Astrocyte of the spinal cord (primary cell): ENCODE measurements at places on chromosomes 3 and 15.

- DNase-seq = peak; percentile 84
These were observed 8.0 kb downstream of the CHD2 start for GRCh38 chr15:92907896-92908712.

- no peak for DNase-seq
These were observed 30.6 kb upstream of the UBE3A start for GRCh38 chr15:25469377-25469776.

GRCh38 chr15:96341513-96342405 lies 11.3 kb downstream of the NR2F2 start:
- peak; percentile 40 for DNase-seq

DNA sequence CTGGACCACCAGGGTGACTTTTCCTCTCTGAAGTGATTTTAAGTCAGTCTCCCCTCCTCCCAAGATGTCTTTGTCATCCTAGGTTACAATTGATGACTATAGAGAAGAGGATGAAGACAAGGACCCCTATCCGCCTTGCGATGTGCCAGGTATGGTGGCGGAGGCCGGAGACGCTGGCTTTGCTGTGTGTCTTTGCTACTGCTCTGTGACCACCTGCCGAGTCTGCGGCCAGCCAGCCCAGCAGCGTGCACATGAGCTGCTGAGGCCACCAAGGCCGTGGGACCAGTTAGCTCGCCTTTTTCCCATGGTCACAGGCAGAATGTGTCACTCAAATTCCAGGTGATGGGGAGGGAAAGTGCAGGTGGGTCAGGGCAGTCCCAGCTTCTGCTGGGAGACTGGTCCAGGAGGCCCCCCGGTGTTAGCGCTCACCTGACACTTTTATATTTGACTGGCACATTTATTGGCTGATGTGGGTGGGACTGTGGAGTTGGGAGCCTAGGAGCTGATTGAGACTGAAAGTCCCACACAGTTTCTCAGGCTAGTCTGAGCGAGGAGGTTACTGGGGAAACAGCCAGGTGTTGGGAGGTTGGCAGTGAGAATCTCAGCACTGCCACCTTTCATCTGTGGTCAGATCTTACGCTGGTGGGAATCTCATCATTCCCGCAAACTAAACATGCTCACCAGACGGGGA lies 114.1 kb downstream of the CHDH start:
- no peak for DNase-seq

- no peak for DNase-seq
These were observed 27.3 kb downstream of the MEF2A start for GRCh38 chr15:99593070-99593469.

- DNase-seq = no peak
These were observed 54.4 kb upstream of the IL12A start for GRCh38 chr3:159934216-159934615.

DNA sequence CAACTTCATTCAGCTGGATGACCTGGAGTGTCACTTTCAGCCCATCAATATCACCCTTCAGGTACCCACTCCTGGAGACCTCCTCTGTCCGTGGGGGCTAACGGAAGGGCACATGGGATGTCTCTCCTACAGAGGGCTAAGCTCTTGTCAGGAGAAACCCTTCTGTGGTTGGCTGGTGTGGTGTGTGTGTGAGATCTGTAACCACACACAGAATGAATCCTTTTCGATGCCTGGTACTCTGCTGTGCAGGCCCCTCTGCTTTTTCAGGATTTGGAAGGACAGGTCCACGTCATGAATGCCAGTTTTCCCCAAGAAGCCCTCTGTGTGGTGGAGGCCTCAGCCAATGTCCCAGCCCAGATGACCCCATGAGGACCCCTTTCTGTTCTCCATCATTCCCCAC lies 117.7 kb upstream of the CTDSPL start:
- no peak for DNase-seq

DNA sequence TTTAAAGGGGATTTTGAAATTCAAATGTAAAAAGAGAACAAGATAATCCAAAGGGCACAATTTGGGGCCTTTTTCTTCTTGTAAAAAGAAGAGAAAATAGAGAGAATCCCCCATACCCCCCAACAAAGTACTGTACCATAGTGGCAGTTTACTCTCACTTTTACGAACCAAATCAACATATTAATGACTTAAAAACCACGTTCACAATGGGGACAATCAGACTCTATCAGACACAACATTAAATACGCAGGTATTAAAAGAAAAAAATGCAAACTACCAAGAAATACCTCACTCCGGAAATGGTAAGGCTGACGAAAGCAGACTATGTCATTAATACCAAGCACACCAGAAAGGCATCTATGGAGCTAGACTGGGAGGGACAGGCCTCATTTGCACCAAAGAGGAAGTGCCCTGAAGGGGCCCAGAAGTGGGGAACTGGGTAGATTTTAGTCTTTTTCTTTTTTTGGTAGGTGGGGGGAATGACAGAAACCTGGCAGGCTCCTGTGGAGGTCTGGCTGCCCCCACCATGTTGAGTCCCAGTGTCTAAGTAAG lies 134.3 kb downstream of the TIGIT start:
- DNase-seq = no peak

- DNase-seq = peak; percentile 76
These were observed 32.0 kb downstream of the TM4SF4 start for GRCh38 chr3:149506540-149506939.

DNA sequence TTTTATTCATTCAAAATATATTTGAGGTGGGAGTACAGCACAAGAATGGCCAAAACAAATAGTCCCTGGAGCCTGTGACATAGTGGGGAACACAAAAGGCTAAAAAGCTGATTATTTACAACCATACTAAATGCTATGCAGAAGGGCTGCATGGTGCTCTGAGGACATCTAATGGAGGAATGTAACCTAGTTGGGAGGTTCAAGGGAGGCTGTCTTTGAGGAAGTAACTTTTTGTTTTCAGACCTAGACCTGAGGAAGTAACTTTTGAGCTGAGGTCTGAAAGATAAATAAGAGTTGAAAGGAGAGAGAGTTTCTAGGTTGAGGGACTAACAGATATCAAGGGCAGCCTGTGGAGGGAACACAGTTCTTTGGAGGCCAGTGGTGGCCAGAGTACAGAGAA lies 34.8 kb upstream of the RASA2 start:
- DNase-seq = peak; percentile 80

- peak; percentile 56 for DNase-seq
These were observed 184.9 kb upstream of the LPP start for GRCh38 chr3:187968883-187969580.

DNA sequence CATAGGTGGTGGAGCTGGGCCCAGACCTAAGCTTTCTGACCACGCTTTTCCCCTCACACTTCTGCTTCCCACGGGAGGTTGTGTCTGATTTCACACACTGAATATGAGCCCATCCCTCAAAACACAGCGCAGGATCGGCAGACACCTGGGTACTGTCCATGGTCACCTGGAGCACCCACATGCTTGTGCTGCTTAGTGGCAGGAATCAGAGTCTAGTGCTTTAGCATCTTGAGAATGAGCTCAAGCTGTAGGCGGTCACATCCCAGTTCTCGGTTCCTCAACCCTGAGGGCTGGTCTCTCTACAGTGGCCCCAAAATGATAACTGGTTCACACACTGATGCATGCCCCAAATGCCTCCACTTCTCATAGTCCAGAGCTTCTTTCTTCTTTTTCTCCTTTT lies 111.0 kb downstream of the SEMA5B start:
- DNase-seq = no peak

DNA sequence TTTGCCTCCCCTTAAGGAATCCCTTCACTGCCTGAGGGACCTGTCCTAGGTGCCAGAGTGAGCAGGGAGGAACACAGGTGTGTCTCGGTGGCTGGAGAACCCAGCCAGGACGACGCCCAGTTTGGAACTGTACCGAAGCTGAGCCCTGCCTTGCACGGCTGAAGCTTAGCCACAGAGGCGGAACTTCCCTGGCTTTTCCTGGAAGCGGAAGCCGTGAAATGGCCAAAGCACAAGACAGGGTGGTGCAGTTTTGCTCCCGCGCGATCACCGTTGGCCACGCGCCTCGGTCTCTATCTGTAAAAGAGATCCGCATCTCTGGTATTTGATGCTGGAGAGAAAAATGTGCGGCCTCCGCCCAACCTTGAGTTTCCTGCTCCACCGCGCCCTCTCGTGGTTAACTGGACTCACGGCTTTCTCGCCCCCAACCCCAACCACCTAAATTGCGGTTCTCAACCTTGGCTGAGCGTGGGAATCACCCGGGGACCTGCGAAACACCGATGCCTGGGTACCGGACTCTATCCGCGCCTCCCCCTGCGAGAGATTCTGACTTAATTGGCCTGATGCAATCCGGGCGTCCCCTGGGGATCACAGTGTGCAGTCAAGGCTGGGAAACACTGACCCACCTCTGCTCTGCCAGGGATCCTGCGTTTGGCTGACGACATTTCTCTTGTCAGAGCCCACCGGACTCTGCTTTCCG lies 70.7 kb upstream of the ABHD2 start:
- peak; percentile 70 for DNase-seq

GRCh38 chr3:146550743-146551510 lies 6.5 kb upstream of the PLSCR1 start:
- DNase-seq = peak; percentile 87

GRCh38 chr3:177468816-177469215 lies 271.5 kb upstream of the TBL1XR1 start:
- DNase-seq = no peak

GRCh38 chr3:143974271-143975238 lies 2.9 kb downstream of the DIPK2A start:
- peak; percentile 33 for DNase-seq

GRCh38 chr15:87365186-87365585 lies 891.4 kb downstream of the NTRK3 start:
- peak; percentile 72 for DNase-seq

- DNase-seq = no peak
These were observed 61.8 kb downstream of the SCN5A start for GRCh38 chr3:38587548-38588131.

DNA sequence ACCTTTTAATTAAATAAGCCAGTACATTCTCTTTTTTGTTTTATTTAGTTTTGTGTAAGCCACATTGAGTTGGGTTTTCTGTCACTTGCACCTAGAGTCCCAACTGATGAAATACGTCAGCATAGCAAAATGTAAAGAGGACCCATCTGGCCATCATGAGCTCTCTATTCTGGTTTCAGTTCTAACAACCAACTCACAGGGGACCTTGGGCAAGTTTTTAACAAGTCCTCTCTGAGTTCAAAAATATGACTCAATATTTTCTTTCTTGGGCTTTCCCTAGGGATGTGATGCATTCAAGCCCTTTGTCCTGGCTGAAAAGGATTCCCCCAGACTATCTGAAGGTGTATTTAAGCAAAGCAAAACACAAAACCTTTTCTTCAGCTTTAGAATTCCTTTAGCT lies 32.9 kb downstream of the PLCH1 start:
- peak; percentile 2 for DNase-seq

DNA sequence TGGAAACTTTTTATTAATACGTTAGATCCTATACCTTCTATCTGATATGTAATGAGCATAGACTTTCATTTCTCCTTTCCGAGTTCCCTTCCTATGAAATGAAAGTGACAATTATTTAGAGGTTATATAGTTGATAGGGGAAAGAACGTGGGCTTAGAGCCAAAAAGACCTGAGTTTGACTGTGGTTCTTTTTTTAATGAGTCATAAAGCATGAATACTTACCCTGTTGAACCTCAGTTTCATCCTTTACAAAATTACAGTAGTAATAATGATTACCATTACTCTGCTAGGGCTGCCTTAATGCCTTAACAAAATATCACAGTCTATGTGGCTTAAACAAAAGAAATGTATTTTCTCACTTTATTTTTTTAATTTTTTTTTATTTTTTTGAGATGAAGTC lies 75.9 kb downstream of the AGBL1 start:
- DNase-seq = no peak

GRCh38 chr15:29952225-29952624 lies 130.0 kb upstream of the TJP1 start:
- peak; percentile 56 for DNase-seq

- peak; percentile 86 for DNase-seq
These were observed 67.6 kb upstream of the TGFBR2 start for GRCh38 chr3:30538791-30539190.

- DNase-seq = peak; percentile 27
These were observed 347.4 kb upstream of the DCBLD2 start for GRCh38 chr3:99248913-99249312.

DNA sequence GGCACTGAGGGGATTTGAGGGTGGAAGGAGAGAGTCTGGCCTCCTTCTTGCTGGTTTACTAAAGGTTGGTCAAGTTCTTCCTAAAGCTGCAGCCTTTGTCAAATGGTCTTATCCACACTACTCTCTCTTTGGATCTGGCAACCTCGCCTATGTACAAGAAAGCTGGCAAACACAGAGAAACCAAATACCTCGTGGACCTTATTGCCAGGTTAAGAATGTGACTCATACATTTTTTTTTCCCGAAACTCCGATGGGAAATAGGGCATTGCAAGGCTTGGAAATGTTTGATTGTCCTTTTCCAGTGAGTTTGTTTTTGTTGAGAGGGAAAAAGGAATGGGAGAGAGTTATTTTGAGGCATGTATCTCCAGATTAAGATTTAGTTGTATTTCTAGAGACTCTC lies 13.9 kb downstream of the EOMES start:
- DNase-seq = no peak

DNA sequence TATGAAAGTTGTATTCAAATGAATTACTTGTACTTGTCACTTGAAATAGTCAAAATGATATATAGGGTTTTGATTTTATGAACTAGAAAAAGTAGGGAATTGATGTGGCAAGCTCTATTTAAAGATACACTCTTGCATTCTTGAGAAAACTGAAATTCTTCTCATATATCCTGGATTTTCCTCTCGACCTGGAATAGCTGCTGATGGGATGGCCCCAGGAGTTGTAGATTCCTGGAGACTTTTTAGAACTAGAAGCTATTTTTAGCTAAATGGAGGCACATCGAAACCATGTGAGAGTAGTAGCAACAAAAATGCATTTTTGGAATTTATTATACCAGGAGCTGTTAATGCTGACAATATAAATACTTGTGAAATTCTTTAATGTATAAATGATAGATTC lies 125.9 kb downstream of the LEKR1 start:
- no peak for DNase-seq

- DNase-seq = peak; percentile 36
These were observed 34.7 kb downstream of the ANXA2 start for GRCh38 chr15:60363087-60363549.

GRCh38 chr15:96350934-96351724 lies 20.6 kb downstream of the NR2F2 start:
- no peak for DNase-seq

DNA sequence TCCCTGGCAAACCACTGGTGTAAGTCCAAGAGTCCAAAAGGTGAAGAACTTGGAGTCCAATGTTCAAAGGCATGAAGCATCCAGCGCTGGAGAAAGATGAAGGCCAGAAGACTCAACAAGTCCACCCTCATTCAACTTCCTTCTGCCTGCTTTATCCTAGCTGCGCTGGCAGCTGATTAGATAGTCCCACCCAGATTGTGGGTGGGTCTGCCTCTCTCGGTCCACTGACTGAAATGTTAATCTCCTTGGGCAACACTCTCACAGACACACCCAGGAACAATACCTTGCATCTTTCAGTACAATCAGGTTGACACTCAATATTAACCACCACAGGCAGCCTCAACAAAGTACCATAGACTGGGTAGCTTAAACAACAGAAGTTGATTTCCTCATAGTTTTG lies 245.9 kb upstream of the IGF1R start:
- no peak for DNase-seq
